ENCODE measurements at places on chromosomes 1 and 21.

- no peak for DNase-seq
These were observed 78.1 kb downstream of the URB2 start for GRCh38 chr1:229704157-229704556.

DNA sequence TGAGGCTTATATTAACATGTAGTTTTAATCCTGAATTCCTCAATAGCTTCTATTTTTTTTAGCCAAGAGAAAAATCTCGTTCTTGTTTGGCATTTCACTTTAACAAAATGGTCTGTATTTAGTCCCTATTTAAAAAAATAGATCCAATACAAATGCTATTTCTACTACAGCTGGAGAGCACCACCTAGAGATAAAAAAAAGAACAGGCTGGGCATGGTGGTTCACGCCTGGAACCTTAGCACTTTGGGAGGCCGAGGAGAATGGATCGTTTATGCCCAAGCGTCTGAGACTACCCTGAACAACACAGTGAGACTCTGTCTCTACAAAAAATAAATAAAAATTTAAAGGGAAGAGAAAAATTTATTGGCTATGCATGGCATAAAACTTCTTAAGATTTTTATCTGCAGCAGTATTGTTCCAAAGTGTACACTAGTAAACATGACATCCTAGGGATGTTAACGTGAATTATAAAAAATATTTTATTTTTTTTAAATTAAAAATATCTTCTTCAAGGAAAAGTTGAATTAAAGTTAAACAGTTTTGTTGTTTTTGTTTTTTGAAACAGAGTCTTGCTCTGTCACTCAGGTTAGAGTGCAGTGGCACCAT is 4.4 kb downstream of the ST7L start:
- DNase-seq = no peak

- no peak for DNase-seq
These were observed 8.8 kb downstream of the SLC19A1 start for GRCh38 chr21:45533361-45533845.

- DNase-seq = no peak
These were observed 34.0 kb upstream of the CHIT1 start for GRCh38 chr1:203263496-203263895.

GRCh38 chr1:153933955-153934354 is 11.2 kb upstream of the GATAD2B start:
- DNase-seq = no peak

DNA sequence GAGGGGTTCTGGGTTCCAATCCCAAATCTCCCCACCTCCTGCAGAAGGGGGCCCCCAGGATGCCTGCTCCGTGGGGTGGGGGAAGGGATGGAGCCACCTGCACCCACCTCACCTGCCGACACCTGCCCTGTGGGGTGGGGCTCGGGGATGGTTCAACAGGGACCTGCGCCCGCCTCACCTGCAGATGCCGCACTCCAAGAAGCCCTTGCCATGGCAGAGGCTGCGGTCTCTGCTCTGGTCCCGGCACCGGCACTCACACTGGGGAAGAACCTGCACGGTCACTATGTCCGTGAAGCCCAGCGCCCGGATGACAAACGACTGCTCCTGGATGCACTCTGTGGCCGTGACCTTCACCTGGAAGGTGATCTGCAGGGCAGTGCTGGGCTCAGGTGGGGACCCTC is 18.1 kb upstream of the PTTG1IP start:
- no peak for DNase-seq

GRCh38 chr1:198590454-198590853 is 48.4 kb upstream of the PTPRC start:
- no peak for DNase-seq

GRCh38 chr1:181359012-181359411 is 124.3 kb upstream of the CACNA1E start:
- no peak for DNase-seq

- DNase-seq = no peak
These were observed 92.6 kb upstream of the NEK7 start for GRCh38 chr1:198064181-198064580.
